Activated naive CD8-positive, alpha-beta T cell treated with anti-CD3 and anti-CD28 coated beads, Interleukin-2, amount 10 ng/mL, durations not matched to agents 7 days and 5 days (primary cell): ENCODE measurements at places on chromosomes 7 and 10. TPM values are rescaled to one million over a fixed set of nuclear protein-coding genes. Genes with fewer than 3 reads are reported as not detected.

Gene DNAJC9
- 50.1 TPM for total RNA-seq

GRCh38 chr10:73167458-73167782 is 388 bp downstream of the ECD start:
- H3K36me3 ChIP-seq: peaks cover 16% of the 10 kb centered on the region
- H3K27ac ChIP-seq: peak overlapping the region; percentile 100
- no peaks in the 10 kb centered on the region for H3K27me3 ChIP-seq
- peak overlapping the region; percentile 99 for H3K4me3 ChIP-seq
- DNase-seq: no peak

DNA sequence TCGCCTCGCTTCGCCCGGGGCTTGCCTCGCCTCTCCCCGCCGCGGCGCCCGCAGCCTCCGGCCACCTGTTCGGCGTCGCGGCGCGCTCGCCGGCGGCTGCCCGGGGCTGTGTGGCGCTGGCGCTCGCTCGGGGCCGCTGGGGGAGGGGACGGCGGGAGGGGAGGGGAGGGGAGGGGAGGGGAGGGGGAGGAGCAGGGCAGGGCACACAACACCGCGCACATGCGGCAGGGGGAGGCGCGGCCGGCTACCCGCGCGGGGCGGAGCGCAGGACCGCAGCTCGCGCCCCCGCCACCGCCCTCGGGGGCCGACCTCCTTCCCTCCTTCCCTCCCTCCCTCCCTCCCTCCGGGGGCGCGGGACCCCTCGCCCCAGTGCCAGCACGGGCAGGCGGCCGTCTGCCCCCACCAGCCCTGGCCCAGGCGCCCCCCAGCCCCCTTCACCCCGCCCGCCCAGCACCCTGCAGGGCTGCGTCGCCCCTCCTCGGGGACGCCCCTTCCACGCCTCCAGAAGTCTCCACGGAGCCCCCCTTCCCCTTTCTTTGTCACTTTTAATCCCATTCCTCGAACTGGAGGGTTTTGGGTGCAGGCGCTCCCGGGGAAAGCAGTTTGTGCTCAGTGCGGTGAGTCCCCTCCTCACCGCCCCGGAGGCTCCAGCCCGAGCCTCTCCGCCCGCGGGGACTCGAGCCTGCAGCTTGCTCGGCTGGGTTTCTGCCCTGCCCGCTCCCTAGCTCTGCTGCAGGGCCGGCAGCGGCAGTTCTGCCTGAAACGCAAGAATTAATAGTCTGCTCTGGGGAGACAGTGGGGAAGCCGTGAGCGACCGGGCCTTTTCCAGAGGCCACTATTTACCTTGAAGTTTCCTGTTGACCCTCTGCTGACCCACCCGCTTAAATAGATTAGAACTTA is at the start of gene PARD3:
TSS of gene PARD3 (minus strand) at position 112 of the 900 bp plus-strand sequence. CDS start 301 bp downstream, outside the sequence.
- peak within 1 kb of the TSS; percentile 71 for H3K4me3 ChIP-seq
- peaks cover 5% of the 10 kb centered on the region for H3K4me1 ChIP-seq
- peaks cover 54% of the 10 kb centered on the region for H3K27me3 ChIP-seq
- H3K27ac ChIP-seq: no peak within 1 kb of the TSS

DNA sequence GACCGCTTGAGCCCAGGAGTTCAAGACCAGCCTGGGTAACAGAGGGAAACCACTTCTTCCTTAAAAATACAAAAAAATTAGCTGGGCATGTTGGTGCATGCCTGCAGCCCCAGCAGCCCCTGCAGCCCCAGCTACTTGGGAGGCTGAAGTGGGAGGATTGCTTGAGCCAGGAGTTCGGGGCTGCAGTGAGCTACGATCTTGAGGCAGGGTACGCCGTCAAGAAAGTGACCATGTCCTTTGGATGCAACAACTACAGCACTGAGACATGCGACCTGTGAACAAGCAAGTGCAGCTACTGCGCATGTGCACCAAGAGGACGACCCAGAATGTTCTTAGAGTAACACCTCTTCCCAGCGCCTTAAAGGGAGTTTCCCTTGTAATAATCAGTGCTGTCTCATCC is 66.6 kb upstream of the ZNF479 start:
- no peak for DNase-seq
- no peaks in the 10 kb centered on the region for H3K27me3 ChIP-seq
- no peaks in the 10 kb centered on the region for H3K4me1 ChIP-seq

Gene SFTPA1
- total RNA-seq: not detected

GRCh38 chr10:102674566-102674965 is 30.3 kb downstream of the TRIM8 start:
- peaks cover 33% of the 10 kb centered on the region for H3K4me1 ChIP-seq
- peak overlapping the region; percentile 84 for H3K4me3 ChIP-seq
- DNase-seq: no peak
- peak overlapping the region; percentile 68 for H3K27ac ChIP-seq

DNA sequence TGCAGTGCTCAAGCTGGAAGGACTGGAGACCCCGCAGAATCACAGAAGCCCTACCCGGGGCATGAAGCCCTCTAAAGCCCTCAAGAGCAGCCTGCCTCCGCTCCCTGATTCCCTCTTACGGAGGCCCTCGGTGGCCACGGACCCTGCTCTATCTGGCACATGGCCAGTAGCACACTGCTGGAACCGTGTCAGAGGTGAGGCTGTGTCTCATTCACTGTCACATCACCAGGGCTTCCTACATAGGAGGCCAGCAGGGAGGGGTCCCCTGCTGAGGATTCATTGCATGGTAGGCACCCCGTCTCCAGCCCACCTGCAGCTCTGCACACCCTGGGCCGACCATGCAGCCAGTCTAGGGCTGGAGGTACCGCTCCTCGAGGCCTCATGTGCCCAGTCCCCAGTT is 259.2 kb downstream of the TNS3 start:
- no peak overlapping the region for H3K27ac ChIP-seq
- peaks cover 3% of the 10 kb centered on the region for H3K4me1 ChIP-seq
- H3K36me3 ChIP-seq: no peaks in the 10 kb centered on the region
- no peak for DNase-seq

DNA sequence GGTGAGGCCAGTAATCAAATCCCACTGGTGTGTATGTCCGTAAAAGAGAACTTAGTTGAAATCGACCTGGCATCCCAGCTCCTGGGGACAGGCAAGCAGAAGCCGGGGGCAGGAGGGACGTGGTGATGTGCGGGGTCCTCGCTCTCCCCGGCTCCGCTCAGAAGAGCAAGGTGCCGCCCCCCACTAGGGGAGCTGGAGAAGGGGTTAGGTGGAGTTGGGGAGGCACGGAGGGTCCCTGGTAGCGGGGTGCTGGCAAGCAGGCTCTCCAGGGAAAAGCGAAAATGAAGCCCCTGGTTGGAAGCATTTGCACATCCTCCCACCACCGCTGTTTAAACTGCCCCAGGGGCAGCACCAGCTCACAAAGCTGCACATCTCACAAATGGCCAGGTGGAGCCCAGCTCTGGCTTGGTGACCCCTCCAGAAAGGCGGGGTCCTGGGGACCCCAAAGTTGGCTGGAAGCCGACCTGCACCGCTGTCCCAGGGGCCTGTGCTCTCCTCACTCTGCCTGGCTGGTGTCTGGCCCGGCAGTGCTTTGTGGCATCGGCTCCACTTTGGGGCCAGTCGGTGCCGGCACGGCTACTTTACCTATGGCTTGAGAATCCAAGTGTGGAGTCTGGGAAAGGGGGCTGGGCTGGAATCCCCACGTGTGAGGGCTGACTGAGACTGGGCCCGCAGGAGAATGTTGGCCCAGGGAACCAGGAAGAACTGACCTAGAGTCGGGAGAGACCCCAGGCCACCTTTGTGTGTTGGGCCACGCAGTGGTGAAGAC is 2.9 kb upstream of the CFAP46 start:
- peaks cover 34% of the 10 kb centered on the region for H3K27me3 ChIP-seq
- no peak overlapping the region for H3K4me3 ChIP-seq
- no peaks in the 10 kb centered on the region for H3K36me3 ChIP-seq
- H3K27ac ChIP-seq: no peak overlapping the region
- DNase-seq: peak; percentile 18

GRCh38 chr10:78794736-78795455 is 273.9 kb upstream of the ZMIZ1 start:
- no peaks in the 10 kb centered on the region for H3K4me1 ChIP-seq
- H3K4me3 ChIP-seq: no peak overlapping the region

- H3K4me3 ChIP-seq: no peak overlapping the region
- H3K27me3 ChIP-seq: peaks cover 60% of the 10 kb centered on the region
- H3K36me3 ChIP-seq: peaks cover 3% of the 10 kb centered on the region
- H3K4me1 ChIP-seq: peaks cover 15% of the 10 kb centered on the region
- DNase-seq: no peak
Observed at GRCh38 chr7:5431560-5432015, 8.0 kb upstream of the TNRC18 start.
